ENCODE measurements at places on chromosomes 7 and 10. TPM values are rescaled to one million over a fixed set of nuclear protein-coding genes. Genes with fewer than 3 reads are reported as not detected.
A peak's percentile ranks its signal among the peaks of the same experiment; 100 is the strongest.

DNA sequence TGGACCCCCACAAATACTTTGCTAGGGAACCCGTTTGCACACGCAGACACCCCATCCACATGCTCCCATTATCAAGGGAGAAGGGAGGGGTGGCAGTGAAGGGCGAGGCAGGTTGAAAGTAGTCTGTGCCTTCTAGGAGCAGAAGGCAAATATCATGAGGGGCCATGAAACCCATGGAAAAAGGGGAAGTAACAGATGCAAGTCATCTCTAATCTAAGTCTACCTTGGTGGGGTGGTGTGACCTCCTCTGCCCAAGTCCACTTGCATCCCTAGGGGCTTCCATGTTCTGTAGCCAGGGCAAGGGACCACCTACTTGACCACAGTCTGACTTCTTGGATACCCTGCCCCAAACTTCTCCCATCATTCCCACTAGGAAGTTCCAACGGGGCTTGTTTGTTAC, 5.5 kb downstream of the GIMAP6 start:
- DNase-seq: no peak
- no peak overlapping the region for H3K27ac ChIP-seq
- H3K4me3 ChIP-seq: no peak overlapping the region
- no peaks in the 10 kb centered on the region for H3K36me3 ChIP-seq
- H3K4me1 ChIP-seq: no peaks in the 10 kb centered on the region

DNA sequence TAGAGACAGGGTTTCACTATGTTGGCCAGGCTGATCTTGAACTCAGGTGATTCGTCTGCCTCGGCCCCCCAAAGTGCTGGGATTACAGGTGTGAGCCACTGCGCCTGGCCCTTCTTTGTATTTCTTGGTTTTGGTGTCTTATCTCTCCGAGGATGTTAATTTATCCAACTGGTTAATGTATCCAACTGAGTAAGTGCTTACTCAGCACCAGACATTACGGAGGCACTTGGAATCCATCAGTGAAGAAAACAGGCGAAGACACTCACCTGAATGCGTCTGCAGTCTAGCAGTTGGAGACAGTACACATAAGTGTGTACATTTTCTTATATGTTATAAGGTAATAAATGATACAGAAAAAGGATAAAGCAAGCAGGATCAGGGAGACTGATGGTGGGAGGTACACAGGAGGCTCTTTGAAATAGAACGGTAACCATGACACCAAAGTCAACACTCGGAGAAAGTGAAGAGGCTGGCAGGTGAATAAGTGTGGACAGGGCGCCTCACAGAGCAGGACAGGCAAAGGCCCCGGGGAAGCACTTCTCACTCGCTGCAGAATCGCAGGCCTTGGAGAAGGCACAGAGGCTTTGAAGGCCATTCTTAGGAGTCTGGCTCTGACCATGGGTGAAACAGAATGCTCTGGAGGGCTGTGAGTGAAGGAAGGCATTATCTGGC, 73.1 kb downstream of the LANCL2 start:
- H3K27ac ChIP-seq: no peak overlapping the region
- no peaks in the 10 kb centered on the region for H3K27me3 ChIP-seq
- no peak for DNase-seq
- no peaks in the 10 kb centered on the region for H3K36me3 ChIP-seq
- H3K4me1 ChIP-seq: peaks cover 11% of the 10 kb centered on the region
- no peak overlapping the region for H3K4me3 ChIP-seq

DNA sequence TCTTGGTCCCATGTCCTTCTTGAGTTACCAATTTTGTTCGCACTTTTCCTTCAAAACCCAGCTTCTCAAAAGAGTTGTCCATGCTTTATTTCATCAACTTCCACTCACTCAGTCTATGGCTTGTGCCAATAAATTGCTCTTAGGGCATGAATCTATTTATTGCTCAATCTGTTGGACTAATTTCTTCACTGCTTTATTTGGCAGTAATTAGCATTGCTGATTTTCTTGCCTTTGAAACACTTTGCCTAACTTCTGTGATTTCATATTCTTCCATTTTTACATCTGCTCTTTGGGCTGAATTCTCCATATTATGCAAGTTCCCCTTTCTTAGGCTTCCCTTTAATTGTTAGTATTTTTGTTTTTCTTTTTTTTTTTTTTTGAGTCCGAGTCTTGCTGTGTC, 16.8 kb downstream of the DLD start:
- no peaks in the 10 kb centered on the region for H3K4me1 ChIP-seq
- H3K36me3 ChIP-seq: peaks cover 15% of the 10 kb centered on the region
- H3K4me3 ChIP-seq: no peak overlapping the region
- H3K27ac ChIP-seq: no peak overlapping the region

GRCh38 chr10:61063901-61064300, 119.9 kb upstream of the RHOBTB1 start:
- H3K4me1 ChIP-seq: peaks cover 1% of the 10 kb centered on the region
- DNase-seq: peak; percentile 23
- no peaks in the 10 kb centered on the region for H3K36me3 ChIP-seq

DNA sequence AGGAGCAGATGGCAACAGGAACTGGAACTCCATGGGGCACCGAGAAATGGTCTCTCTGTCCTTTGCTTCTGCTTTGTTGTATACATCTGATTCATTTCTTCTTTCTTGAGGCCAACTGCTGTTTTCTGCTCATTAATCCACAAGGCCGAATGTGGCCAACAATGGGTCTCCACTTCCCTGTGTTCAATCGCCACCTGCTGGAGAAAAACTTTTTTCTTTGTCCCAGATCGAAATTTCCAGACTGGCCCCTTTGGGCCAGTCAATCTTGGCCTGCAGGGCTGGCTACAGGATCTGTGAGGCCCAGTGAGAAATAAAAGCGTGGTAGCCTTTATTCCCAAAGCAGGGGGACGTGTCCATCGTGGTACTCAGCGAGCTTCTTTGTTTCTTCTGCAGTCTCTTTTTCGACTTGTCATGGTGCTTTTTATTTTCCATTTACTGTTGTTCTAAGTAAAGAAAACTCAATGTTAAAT, 58.8 kb downstream of the PARP12 start:
- H3K4me1 ChIP-seq: peaks cover 2% of the 10 kb centered on the region
- H3K27ac ChIP-seq: no peak overlapping the region
- no peaks in the 10 kb centered on the region for H3K36me3 ChIP-seq
- peak; percentile 75 for DNase-seq

- H3K27ac ChIP-seq: no peak overlapping the region
- DNase-seq: peak; percentile 69
- H3K4me3 ChIP-seq: no peak overlapping the region
Measured at GRCh38 chr7:147535701-147536111, 1054.9 kb upstream of the C7orf33 start.

GRCh38 chr10:78231939-78232338, 198.3 kb downstream of the RPS24 start:
- H3K4me3 ChIP-seq: no peak overlapping the region
- H3K27me3 ChIP-seq: no peaks in the 10 kb centered on the region
- H3K4me1 ChIP-seq: no peaks in the 10 kb centered on the region
- DNase-seq: no peak

Gene CLRN3
- polyA plus RNA-seq: not detected

Gene CUZD1
- polyA plus RNA-seq: 0.56 TPM

Gene CEP41
- 18.8 TPM for polyA plus RNA-seq

Gene LBX1
- polyA plus RNA-seq: not detected

Gene ZNF777
- polyA plus RNA-seq: 6.5 TPM

Data from IMR-90 (cell line).